ENCODE measurements at places on chromosomes 16 and 17.

GRCh38 chr17:82449883-82450356 is 632 bp downstream of the CYBC1 start:
- DNase-seq = no peak

GRCh38 chr16:28009586-28010373 is 53.7 kb downstream of the GSG1L start:
- DNase-seq = no peak

DNA sequence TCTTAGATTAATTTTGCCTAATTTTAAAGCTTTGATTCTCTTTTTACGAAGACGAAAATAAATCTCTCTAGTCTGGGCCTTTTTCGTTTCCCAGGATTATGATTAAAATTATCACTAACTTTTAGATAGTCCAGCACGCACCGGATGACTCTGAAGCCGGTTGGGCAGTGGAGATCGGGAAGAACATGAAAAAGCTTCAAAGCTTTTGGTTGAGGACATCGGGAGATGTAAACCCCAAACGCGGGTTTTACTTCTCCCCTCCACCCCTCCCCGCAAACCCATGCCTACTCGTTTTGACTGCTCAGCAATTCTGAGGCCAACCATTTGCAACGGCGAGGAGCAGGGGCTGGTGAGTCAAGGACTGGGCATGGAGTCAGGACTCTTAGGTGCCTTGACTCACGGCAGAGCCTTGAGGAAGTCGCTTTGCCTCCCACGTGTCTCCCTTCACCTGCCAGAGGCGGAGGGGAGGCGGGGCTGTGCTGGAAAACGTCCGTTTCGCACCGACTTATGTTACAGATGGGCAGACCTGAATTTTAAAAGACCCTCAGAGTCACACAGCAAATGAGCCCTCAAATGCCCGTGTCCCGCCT is 989 bp upstream of the DUSP14 start:
- DNase-seq = peak; percentile 51

DNA sequence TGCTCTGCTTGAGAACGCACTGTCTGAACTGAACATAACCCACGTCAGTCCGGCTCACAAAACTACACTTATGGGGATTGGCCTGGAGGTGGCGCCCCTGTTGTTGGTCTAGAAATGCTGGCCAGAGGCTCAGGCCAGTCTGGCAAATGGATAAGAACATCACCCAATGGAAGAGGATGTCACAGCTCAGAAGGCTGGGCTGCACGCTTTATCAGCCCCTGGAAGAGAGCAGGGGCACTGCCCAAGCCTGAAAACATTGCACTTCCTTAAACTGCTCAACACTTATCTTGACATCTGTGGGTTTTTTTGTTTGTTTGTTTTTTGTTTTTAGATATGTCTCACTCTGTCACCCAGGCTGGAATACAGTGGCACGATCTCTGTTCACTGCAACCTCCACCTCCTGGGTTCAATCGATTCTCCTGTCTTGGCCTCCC is 24.8 kb upstream of the BPTF start:
- peak; percentile 74 for DNase-seq

DNA sequence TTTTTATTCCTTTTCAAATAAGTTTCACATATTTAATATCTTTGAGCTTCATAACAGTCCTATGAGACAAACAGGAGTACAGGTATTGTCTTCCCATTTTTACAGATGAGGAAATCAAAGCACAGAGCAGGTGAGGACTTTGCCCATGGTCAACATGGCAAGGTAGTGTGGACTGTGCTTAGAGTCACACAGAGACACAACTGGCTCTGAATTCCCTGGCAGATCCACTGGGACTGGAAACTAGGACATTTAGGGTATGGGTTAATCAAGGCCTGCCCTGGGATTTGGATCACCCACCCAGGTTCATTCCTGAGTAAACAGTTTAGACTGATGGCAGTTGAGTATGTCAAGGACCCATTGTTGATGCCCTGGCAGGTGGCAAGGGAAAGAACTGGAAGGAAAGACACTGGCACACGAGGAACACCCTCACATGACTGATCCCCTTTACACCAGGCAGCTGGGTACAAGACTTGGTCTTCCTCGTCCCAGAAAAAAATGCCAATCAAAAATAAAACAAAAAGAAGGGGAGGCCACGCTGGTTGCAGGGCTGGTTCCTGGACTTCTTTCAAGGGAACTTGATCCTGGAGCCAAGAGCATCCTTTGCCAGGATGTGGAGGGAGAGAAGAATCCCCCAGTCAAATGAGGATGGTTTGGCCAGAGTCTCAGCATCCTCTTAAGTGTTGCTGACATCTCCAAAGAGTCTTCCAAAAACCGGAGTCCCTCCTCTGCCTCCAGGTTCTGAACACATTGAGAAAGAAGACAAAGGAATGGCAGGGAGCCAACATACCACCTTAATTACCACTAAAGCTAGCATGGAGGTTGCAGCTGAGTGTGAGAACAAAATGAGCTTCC is 34.9 kb downstream of the CHD9 start:
- DNase-seq = no peak

DNA sequence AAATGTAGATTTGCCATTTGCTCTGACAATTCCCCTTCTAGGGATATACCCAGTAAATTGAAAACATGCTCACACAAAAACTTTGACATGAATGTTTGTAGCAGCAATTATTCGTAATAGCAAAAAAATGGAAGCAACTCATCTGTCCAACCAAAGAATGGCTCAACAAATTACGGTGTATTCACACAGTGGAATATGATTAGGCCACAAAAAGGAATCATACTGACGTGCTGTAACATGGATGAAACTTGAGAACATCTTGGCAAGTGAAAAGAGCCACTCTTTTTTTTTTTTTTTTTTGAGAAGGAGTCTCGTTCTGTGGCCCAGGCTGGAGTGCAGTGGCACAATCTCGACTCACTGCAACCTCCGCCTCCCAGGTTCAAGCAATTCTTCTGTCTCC is 24.1 kb upstream of the SPNS3 start:
- no peak for DNase-seq

DNA sequence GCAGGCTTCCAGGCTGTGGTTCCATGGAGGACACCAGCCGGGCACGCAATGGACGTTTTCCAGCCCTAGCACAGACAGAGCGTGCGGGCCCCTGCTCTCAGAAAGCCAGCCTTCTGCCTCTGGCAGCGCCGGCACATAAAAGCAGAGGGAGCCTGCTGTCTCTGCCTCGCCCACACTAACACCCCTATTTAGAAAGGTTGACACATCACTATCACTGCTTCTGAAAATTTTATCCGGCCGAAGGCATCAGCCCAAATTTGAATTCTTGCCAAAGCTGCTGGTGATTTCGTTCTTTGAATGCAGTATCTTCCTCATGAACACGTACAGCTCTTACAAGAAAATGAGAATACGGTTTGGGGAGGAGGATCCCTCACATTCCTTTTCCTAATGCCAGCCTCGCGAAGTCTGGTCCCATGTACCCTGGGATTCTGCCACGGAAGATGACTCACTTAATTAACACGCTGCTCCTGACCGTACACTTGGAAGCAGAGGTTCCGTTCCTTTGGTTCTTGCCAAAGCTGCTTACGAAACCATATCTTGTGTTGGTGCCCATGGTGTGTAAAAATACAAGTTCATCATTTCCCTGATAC is 1.3 kb upstream of the RAB11FIP3 start:
- no peak for DNase-seq

- no peak for DNase-seq
Measured at GRCh38 chr17:30302241-30302640, 10.5 kb upstream of the BLMH start.

- DNase-seq = no peak
Measured at GRCh38 chr17:48045316-48046001, 2.7 kb upstream of the NFE2L1 start.

- DNase-seq = no peak
Measured at GRCh38 chr16:31099860-31100638, 5.5 kb upstream of the VKORC1 start.

- peak; percentile 89 for DNase-seq
Measured at GRCh38 chr17:74862108-74862901, 2.6 kb upstream of the GRIN2C start.

- DNase-seq = no peak
Measured at GRCh38 chr16:2337431-2338296, 2.9 kb downstream of the ABCA3 start.

GRCh38 chr17:8963647-8964258 is 1.8 kb downstream of the PIK3R5 start:
- DNase-seq = no peak

DNA sequence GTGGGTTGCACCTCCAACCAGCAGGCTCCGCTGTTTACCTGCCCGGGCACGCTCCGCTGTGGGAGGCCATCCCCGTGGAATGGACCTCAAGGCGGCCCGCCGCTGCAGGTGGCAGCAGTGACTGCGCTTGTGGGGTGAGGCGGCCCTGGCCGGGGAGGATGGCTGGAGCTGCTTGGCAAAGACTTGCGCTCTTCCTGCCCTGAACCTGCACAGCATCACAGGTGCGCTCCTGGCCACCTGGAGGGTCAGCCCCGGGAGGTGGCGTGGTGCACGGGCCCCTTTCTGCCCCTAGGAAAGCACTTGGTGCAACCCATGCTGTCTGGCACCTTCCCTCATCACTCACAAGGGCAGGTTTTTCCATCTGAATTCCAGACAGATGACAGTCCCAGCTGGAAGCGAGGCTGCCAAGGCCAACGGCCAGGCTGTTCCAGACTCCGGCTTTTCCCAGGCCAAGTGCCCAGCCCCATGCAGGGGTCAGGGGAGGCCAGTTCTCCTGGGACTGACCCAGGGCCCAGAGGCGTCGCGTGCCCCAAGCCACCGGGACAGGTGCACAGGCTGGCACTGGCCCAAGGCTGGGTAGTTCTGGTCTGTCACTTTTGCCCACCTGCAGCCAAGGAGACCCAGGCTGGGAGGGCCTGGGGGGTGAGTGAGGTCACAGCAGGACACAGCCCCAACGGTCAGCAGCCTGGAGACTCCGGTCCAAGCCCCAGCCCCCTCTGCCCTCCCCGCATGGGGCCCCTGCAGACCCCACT is 13.3 kb downstream of the UTS2R start:
- peak; percentile 58 for DNase-seq

GRCh38 chr16:68873635-68874471 is 30.5 kb downstream of the TANGO6 start:
- DNase-seq = no peak

DNA sequence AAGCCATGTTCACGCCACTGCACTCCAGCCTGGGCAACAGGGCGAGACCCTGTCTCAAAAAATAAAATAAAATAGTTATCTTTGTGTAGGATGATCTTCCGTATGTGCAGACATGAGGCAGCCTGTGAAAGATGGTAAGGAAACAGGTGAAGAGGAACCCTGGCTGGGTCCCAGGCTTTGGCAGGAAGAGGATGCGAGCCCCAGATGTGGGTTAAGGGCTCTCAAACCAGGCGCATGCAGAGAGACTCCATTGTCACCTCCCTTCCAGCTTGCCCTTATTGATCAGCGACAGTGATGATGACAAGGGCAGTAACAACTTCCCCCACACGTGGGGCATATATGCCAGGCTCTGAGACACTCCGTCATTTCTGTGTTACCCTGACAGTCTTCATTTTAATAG is 106.8 kb downstream of the GNAO1 start:
- DNase-seq = no peak

DNA sequence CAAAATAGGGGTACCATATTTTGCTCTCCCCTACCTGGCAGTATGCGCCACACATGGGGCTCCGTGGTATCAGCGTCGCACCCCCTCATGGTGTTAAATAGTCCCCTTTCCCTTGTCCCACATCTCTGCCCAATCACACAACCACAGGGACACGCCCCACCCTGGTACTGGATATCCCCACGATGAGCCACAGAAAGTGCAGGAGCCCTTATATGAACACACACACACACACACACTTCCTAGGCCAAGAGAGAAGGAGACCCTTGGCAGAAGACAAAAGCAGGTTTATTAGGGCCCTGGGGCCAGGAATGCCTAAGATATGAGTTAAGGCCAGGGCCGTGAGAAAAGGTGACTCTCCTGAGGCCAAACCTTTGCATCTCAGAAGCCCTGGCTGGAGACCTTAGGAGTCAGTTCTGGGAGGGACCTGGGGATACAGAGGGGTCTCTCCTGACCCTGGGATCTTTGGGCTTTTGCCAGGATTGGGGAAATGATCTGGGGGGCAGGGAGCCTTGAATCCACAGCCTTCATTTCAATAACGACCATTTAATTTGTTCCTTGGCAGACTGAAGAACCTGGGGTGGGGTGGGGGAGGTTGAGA is 11.6 kb downstream of the COPZ2 start:
- no peak for DNase-seq

DNA sequence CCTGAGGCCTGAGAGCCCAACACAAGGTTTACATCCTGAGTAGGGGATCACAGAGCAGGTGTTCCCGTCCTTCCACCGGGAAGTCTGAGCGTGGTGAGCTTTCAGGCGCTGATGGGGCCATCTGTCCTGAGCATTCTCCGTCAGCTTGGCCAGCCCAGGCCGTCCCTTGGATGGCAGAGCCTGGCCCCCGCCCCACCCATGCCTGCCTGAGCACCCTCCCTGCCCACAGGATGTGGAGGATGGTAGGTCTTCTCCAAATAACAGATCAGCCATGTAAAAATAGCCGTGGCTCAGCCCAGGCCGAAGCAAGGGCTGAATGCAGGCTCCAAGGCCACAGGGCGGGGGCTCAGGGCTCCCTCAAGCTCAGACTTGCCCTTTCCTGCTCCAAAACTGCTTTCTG is 20.2 kb downstream of the SPNS2 start:
- DNase-seq = no peak

DNA sequence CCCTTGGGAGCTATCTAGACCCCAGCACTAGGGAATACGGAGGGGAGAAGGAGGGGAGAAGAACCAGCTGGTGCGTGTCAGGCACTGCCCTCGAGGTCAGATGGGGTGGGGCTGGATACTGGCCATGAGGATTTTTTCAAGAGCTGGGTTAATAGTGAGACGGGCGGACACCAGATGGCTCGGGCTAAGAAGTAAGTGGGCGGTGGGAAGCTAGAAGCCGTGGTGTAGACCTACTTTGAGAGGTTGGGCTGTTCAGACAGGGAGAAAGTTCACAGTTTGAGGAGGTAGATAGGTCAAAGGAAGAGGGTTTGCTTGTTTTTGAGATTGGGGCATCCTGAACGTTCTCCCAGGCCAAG is 303.8 kb downstream of the SEC14L1 start:
- DNase-seq = no peak

DNA sequence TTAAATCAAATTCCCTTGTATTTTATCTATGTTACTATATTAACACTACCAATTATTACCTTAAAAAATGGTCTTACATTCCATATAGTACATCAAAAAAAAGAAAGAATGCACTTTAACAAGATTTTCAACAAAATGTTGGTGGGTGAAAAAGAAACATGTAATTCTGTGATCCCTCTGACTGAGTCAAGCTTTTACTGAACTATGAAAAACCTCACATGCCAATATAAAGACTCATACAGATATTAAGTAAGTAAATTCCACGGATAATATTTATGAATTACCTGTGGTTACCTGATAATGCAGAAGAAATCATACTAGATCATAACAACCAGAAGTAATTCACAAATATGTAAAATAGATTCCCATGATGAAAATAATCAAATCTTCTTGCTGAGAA is 12.4 kb downstream of the COIL start:
- DNase-seq = no peak

GRCh38 chr16:57276596-57276995 is 7.9 kb downstream of the PLLP start:
- no peak for DNase-seq

- no peak for DNase-seq
Measured at GRCh38 chr17:49386373-49386772, 24.3 kb upstream of the ZNF652 start.
